Foreskin fibroblast (primary cell): ENCODE measurements at places on chromosomes 16 and 17.

- DNase-seq = no peak
Measured at GRCh38 chr16:75002474-75002873, 3.6 kb downstream of the ZNRF1 start.

GRCh38 chr16:74740795-74741304 is 33.8 kb downstream of the FA2H start:
- peak; percentile 34 for DNase-seq

DNA sequence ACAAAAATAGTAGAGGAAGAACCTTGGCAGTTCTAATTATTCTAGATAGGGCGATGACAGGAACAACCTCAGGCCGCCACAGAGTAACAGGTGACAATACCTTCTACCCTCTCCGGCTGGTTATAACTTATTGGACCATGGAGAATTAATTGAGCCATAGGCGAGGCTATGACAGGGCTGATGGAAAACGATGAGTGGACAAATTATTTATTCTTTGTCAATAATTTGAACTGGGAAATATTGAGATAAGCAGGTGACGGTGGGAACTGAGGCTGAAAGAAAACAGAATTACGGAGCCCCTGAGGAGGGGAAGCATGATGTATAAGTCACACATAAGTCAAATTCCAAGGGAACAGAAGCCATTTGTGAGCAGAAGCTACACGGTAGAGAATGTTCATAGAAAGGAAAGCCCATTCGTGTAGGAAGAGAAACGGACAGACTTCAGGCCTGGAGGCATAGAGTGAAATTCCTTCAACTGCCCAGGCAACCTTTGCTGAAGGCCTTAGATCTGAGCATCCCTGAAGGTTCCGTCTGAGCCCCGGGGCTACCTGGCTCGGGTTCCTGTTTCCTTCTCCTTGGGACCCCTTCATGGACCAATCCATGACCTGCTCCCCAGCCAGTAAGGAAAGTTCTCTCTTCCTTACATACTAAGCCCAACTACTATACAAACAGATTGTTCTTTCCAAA is 158.1 kb downstream of the MAP2K4 start:
- no peak for DNase-seq

GRCh38 chr16:86201746-86202145 is 302.8 kb downstream of the IRF8 start:
- no peak for DNase-seq

- peak; percentile 33 for DNase-seq
Measured at GRCh38 chr17:4634976-4635375, 6.5 kb downstream of the ALOX15 start.

- peak; percentile 74 for DNase-seq
Measured at GRCh38 chr17:17494870-17495535, 1.2 kb downstream of the RASD1 start.

DNA sequence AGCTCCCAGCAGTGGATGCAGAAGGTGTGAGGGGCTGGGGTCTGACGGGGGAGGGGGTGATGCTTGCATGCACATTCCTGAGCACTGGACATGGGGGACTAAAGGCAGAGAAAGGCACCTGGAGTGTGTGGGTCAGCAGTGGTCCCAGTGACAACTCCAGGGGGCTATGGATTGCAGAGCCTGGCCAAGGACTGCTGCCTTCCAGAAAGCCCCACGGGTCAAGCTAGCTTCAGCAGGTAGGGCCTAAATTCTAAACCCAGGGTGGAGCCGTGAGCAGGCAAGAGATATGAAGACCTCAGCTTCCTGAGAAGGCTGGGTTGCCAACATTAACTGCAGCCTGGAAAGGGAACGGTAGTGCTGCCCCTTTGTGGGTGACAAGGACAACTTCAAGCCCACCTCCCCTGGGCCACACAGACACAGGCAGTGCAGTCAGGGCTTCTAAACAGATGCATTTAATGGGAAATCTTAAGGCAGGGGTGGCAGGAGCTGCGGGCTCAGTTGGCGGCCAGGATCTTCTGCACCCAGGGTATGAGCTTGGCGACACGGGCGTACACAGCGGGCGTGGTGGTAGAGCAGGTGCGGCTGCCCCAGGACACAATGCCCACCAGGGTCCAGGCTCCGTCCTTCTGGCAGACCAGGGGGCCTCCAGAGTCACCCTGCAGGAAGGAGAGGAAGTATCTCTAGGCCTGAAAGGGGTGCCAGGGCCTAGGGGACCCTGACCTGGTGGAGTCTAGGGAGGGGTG is 3.1 kb downstream of the CTRB2 start:
- no peak for DNase-seq

- no peak for DNase-seq
Measured at GRCh38 chr17:42438600-42439567, 15.8 kb upstream of the CAVIN1 start.

GRCh38 chr17:79109584-79109983 is 35.0 kb downstream of the ENGASE start:
- DNase-seq = no peak

GRCh38 chr16:59369523-59369922 is 635.4 kb upstream of the GOT2 start:
- DNase-seq = no peak

DNA sequence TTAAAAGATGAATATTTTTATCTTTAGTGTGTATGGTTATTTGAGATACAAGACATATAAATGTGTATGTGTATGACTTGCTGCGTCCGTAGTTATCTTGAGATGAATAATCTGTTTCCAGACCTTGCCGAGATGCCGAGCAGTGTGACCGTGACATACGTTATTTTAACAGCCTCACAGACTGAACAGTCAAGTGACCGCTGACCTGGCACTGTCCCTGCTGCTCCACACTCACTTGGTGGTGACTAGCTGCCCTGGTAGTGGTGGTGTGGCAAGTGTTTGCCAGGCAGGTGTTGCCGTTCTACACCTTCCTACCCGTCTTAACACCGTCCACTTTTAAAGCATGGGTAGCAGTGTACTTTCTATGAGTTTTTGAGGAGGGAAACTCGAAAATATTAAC is 5.0 kb downstream of the ZC3H18 start:
- no peak for DNase-seq

GRCh38 chr17:41738077-41738800 is 3.8 kb upstream of the HAP1 start:
- DNase-seq = peak; percentile 89

DNA sequence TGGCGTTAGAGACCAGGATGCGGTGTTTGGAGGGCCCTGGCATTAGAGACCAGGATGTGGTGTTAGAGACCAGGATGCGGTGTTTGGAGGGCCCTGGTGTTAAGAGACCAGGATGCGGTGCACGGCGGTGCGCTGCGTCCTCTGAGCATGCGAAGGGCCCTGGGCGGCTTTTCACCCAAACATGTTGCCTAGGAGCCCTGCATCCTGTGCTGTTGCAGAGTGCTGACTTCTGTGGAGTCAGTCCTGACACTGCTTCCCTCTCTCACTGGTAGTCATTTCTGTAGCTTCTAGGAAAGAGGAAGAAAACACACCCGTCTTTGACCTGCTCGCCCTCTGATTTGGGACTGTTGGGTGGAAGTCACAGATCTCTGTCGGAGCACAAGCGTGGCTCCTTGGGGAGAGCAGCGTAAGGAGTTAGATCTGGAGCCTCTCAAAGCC is 141.2 kb downstream of the LAT start:
- DNase-seq = no peak

DNA sequence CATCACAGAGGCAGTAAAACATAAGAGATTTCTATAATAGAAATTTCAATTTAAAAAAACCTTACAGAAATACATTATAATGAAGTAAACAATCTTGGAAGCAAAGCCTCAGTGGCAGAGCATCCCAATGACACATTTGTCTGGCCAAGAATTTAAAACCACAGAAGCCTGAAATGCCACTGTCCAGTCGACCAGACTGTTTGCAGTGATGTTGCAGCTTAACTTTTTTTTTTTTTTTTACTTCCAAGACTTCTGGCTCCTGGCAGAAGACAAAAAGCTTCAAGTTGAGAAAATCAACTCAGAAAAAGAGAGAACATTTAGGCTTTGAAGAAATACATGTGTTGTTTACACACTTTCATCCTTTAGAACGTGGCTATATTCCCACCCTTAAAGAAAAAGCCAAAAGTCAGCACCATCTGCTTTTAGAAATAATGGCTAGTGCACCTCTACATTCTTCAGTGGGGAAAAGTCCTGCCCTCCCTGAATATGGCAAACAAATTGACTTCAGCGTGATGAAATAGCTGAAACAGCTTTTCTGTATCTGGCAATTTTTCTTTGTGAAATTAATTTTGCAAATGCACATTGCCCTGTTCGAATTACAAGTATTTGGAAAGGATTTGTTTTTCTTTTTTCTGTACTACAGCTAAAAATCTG is 205.5 kb upstream of the MON1B start:
- DNase-seq = no peak

DNA sequence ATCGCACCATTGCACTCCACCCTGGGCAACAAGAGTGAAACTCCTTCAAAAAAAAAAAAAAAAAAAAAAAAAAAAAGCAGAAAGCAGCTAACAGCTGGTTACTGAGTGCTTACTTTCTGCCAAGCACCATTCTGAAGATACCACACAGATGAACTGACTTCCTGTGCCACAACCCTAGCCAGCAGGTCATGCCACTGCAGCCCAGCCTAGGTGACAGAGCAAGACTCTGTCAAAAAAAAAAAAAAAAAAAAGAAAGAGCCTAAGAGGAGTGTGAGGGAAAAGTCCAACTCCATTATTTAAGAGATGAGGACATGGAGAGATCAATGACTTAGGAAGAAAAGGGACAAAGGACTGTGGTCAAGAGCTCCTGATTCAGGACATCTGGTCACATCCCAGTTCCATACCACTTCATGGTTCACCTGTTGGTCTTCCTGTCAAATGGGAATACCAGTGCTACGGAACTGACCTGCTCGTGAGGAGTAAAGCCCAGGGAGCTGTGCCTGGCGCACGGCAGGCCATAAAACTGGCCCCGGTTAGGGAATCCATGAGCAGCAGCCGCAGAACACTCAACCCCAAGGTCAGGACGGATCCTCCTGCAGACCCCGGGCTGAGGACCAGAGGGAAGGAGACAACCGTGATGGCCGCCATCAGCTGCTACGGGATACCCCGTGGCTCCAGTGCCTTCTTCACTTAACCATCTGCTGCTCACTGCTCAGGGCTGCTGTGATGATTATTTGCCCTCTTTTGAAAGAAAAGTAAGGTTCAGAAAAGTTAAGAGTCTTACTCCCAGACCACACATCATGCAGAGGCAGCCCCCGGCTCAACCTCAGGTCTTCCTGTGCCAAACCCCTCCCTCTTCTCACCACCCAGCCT is 950 bp downstream of the KLHDC4 start:
- DNase-seq = no peak

DNA sequence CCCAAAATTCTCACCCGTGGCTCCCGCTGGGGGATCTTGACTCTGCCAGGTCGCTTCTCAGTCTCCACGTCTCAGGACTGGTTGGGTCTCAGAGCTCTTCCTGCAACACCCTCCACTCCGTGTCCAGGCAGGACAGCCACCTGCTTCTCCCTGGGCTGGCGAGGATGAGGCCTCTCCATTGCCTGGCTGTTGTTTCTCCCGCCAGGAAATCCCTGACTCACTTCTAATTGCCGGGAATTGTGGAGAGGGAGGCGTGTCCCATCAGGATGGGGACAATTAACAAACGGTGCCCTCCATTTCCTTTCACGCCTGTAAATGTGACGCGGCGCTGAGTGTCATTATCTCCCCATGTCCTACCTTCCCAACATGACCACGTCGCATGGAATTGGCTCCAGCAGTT is 204.5 kb downstream of the RBFOX3 start:
- DNase-seq = no peak

DNA sequence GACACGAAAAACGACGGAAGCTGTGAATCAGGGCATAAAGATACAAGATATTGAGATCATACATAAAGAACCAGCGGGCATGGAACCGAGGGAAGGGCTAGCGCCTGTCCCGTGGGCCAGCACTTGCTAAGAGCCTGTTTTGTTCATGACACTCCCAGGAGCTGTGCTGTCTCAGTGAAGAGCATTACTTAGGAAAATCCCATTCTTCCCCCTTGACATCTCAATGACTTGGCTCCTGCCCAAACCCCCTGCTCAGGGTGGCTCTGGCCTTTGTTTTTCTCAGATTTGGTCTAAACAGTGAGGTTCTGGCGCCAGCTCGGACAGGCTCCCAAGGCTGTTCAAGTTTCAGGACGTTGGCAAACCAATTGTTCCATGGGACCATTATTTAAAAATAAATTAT is 79.1 kb upstream of the SEC14L1 start:
- DNase-seq = no peak

GRCh38 chr17:48613862-48614694 is 1.0 kb downstream of the HOXB8 start:
- peak; percentile 27 for DNase-seq

GRCh38 chr16:4597174-4597573 is 17.5 kb downstream of the UBALD1 start:
- DNase-seq = no peak

DNA sequence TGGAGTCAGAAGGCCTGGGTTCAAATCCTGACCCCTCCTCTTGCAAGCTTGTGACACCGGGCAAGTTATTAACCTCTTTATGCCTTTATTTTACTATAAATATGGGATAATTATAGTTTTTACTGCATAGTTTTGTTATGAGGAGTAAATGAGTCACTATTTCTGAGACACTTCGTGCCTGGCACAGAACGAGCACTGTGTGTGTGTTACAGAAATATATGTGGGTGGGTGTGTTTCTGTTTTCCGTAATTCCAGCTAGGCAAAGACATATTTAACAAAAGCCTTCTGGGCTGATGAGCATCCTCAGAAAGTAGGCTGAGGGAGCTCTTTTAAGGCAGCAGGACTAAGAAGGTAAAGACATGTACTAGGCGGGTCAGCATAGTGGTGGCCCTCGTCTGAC is 417.9 kb downstream of the MAF start:
- DNase-seq = no peak

DNA sequence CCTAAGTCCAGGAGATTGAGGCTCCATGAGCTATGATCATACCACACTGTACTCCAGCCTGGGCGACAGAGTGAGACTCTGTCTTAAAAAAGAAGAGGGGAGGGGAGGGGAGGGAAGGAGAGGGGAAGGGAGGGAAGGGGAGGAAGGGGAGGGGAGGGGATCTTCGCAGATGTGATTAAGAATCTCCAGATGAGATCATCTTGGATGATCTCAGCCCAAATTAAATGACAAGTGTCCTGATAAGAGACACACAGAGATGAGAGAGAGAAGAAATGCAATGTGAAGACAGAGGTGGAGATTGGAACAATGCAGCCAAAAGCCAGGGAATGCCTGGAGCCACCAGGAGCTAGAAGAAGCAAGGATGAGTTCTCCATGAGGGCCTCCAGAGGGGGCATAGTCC is 70.1 kb downstream of the EMP2 start:
- DNase-seq = no peak

- DNase-seq = no peak
Measured at GRCh38 chr17:78300962-78301820, 58.7 kb downstream of the SOCS3 start.

DNA sequence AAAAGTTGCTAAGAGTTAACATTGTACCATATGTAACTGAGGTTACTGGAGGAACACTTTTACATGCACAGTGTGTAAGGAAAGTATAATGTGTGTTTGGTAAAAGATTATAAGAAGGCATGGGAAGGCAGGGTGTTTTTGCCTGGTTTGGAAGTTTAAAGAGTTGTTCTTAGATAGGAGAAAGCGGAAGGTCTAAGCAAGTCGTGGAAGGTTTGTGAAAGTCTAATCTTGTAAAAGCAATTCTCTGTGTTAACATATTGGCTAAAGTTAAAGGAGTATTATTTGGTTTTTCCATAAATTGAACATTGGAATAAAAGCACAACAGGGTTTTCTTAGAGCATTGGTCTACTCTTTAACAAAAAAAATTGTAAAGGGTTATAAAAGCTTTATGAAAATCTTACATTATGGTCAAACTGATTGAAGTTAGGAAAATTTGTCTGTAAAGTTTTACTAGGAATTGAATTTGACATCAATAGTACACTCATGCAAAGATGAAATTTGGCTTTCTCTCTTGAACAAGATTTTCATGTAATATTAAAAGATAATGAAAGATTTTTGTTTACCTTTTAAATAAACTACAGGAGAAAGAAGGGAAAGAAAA is 4.7 kb upstream of the CANT1 start:
- no peak for DNase-seq

GRCh38 chr16:19488213-19488640 is 33.7 kb downstream of the GDE1 start:
- DNase-seq = no peak
